Type B pancreatic cell (in vitro differentiated cells): ENCODE measurements at places on chromosomes 2 and 18.

- peaks cover 59% of the 10 kb centered on the region for H3K4me1 ChIP-seq
- no peak for DNase-seq
- H3K27me3 ChIP-seq: no peaks in the 10 kb centered on the region
- peak overlapping the region; percentile 69 for H3K27ac ChIP-seq
- H3K36me3 ChIP-seq: no peaks in the 10 kb centered on the region
- no peak overlapping the region for H3K4me3 ChIP-seq
Observed at GRCh38 chr2:239303711-239304532, 96.9 kb downstream of the HDAC4 start.

DNA sequence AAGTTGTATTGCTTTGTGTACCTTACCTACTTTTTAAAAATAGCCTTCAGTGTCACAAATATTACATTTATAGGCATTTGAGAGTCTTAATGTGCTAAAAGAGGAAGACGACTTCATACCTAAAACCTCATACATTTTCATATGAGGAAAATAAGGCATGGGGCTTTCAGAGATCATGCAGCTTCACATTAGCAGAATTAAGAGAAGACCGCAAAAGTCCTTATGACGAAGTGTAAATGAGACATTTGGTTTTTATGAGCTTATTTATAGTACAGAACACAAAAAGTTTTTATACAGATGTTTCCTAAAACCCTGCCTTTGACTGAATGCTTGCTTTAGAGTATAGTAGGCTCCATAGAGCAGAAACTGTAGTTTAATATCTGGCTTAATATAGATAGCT, 10.1 kb upstream of the CCDC138 start:
- no peak overlapping the region for H3K4me3 ChIP-seq
- no peak overlapping the region for H3K27ac ChIP-seq
- no peaks in the 10 kb centered on the region for H3K27me3 ChIP-seq
- peaks cover 25% of the 10 kb centered on the region for H3K36me3 ChIP-seq

GRCh38 chr18:46265196-46266156, 161.3 kb downstream of the HAUS1 start:
- no peak for DNase-seq
- H3K4me3 ChIP-seq: no peak overlapping the region
- peaks cover 15% of the 10 kb centered on the region for H3K36me3 ChIP-seq
- no peaks in the 10 kb centered on the region for H3K4me1 ChIP-seq
- H3K27me3 ChIP-seq: no peaks in the 10 kb centered on the region

DNA sequence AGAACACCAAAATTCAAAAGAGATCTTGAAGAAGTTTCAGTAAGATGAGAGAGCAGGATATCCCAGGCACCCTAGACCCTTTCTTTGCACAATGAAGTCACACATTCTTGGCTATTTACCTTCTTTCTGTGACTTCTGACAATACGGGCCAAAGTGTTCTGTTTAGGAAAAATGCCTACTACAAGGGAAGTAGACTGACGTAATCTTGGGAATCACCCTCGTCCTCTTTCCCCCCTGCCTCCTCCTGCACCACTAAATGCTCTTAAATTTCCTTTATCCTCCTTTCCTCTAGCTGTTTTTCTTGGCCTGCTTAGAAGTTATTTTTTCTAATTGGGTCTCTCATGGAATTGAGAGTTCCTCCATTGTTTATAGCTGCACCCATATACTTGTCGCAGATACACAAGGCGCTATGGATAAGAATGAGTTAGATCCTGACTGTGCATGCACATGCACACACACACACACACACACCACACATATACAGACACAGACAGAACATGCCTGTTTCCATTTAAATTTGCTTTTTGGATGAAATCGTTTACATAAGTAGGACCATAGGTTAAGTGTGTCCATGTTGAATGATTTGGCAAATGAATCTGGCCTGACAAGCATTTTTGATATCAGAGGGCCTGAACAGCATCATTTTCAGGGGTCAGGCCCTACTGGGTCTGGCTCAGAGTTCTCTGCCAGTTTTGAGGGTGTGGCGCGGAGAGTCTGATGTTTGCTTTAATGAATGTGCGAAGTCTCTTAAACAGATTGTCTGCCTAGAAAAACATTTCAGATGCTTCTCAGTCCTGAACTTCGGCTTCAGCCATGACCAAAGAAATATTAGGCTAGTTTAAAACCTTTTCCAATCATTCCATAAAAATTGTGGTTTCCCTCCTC, 131.9 kb upstream of the NT5C1B start:
- H3K4me3 ChIP-seq: no peak overlapping the region
- no peaks in the 10 kb centered on the region for H3K4me1 ChIP-seq
- DNase-seq: no peak
- no peaks in the 10 kb centered on the region for H3K27me3 ChIP-seq
- H3K36me3 ChIP-seq: no peaks in the 10 kb centered on the region
- no peak overlapping the region for H3K27ac ChIP-seq

GRCh38 chr2:179677077-179677688, 184.2 kb downstream of the ZNF385B start:
- H3K4me1 ChIP-seq: no peaks in the 10 kb centered on the region
- no peaks in the 10 kb centered on the region for H3K27me3 ChIP-seq
- H3K36me3 ChIP-seq: no peaks in the 10 kb centered on the region
- no peak overlapping the region for H3K4me3 ChIP-seq
- no peak for DNase-seq

- H3K36me3 ChIP-seq: no peaks in the 10 kb centered on the region
- peaks cover 15% of the 10 kb centered on the region for H3K4me1 ChIP-seq
- no peaks in the 10 kb centered on the region for H3K27me3 ChIP-seq
- H3K27ac ChIP-seq: no peak overlapping the region
- H3K4me3 ChIP-seq: no peak overlapping the region
- DNase-seq: no peak
Observed at GRCh38 chr2:226552571-226553285, 246.9 kb downstream of the IRS1 start.

- H3K27me3 ChIP-seq: no peaks in the 10 kb centered on the region
- H3K4me3 ChIP-seq: peak overlapping the region; percentile 94
- H3K4me1 ChIP-seq: peaks cover 21% of the 10 kb centered on the region
- H3K27ac ChIP-seq: peak overlapping the region; percentile 96
Observed at GRCh38 chr2:113157118-113157896, 16.5 kb upstream of the PSD4 start.

- DNase-seq: no peak
- H3K27ac ChIP-seq: no peak overlapping the region
- H3K4me3 ChIP-seq: no peak overlapping the region
Observed at GRCh38 chr2:172448544-172449267, 21.3 kb downstream of the ITGA6 start.

- H3K36me3 ChIP-seq: no peaks in the 10 kb centered on the region
- H3K4me1 ChIP-seq: peaks cover 4% of the 10 kb centered on the region
- H3K27ac ChIP-seq: peak overlapping the region; percentile 1
- peaks cover 91% of the 10 kb centered on the region for H3K27me3 ChIP-seq
- peak; percentile 85 for DNase-seq
Observed at GRCh38 chr2:176096986-176097819, 2.4 kb upstream of the HOXD12 start.

DNA sequence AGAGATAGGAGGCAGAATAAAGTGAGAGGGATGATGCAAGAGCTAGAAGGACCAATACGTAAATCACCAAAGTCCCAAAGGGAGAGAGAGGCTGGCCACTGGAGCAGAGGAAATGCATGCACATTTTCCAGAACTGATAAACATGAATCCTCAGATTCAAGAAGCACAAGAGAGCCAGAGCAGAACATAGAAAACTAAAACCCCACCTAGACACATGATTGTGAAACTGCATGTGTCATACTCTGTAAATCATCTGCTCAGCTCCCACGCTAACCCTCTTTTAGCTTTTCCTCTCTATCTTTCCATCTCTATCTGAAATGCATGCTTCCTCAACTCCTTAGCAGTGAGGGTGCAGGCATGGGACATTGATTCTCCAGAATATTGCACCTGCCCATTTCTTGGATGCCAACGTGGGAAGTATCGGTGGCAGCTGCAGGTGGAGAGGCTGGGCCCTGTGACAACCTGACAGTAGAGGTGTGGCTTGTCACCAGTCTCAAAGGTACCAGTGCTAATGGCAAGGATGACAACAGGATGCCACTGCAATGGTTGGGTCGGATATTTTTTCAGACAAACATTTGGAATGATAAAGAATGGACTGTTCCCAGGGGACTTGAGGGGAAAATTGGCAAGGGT, 89.3 kb upstream of the OTOS start:
- peak overlapping the region; percentile 4 for H3K27ac ChIP-seq
- H3K4me1 ChIP-seq: peaks cover 4% of the 10 kb centered on the region
- no peak overlapping the region for H3K4me3 ChIP-seq
- DNase-seq: no peak

DNA sequence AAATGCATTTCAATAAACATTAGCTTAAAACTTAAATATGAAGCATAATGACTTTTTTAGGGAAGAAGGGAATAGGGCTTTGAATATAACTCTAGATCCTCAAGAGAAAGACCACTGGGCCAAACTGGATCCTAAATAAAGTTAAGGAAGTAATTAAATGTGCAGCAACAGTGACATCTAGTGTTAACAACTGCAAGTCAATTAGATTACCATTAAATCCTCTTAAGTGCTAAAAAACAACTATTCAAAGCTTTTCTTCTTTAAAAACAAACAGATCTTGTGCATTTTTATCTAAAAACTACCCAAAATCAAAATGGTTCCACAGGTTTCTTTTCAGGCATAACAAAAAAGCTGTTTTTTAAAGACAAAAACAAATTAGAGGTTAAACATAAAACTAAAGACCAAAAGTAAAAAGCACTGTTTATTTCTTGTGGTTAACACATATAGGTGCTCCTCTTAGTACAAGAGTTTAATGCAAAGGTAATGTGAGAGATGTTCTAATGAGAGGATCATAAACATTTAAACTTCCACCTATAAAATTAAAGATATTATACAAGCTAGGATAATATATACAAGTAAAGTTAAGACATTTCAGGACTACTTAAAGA, 111.4 kb downstream of the THADA start:
- no peaks in the 10 kb centered on the region for H3K27me3 ChIP-seq
- peaks cover 33% of the 10 kb centered on the region for H3K4me1 ChIP-seq
- peak overlapping the region; percentile 28 for H3K4me3 ChIP-seq
- peaks cover 15% of the 10 kb centered on the region for H3K36me3 ChIP-seq
- H3K27ac ChIP-seq: peak overlapping the region; percentile 75

GRCh38 chr18:44601447-44601846, 79.2 kb upstream of the SETBP1 start:
- no peaks in the 10 kb centered on the region for H3K27me3 ChIP-seq
- H3K4me3 ChIP-seq: peak overlapping the region; percentile 16
- DNase-seq: no peak
- no peaks in the 10 kb centered on the region for H3K36me3 ChIP-seq
- no peak overlapping the region for H3K27ac ChIP-seq

DNA sequence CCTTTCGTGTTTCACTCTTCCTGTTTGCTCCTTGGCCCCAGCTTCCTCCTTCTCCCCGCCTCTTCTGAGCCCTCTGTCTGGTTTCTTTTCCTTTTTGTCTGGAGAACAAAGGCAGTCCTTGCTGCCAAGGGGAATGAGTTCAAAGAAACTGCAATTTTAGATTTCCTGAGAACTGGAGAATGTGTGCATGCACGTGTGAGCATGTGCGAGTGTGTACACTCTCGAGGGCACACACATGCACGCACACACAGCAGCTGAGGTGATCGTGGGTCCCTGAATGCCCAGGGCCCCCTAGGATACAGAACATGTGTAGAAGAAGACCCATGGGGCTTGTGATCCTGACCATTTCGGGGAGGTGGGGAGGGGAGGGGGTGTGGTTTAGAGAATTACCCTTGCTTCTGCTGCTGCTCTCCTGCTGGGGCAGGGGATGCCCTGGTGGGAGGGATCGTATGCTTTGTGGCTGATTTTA, 151.8 kb downstream of the DYSF start:
- no peaks in the 10 kb centered on the region for H3K36me3 ChIP-seq
- no peak overlapping the region for H3K4me3 ChIP-seq
- H3K4me1 ChIP-seq: peaks cover 9% of the 10 kb centered on the region
- H3K27ac ChIP-seq: peak overlapping the region; percentile 44
- H3K27me3 ChIP-seq: peaks cover 29% of the 10 kb centered on the region

- H3K4me3 ChIP-seq: peak overlapping the region; percentile 97
- H3K27me3 ChIP-seq: no peaks in the 10 kb centered on the region
- H3K4me1 ChIP-seq: peaks cover 12% of the 10 kb centered on the region
- peaks cover 3% of the 10 kb centered on the region for H3K36me3 ChIP-seq
- DNase-seq: no peak
Observed at GRCh38 chr2:213150315-213151097, 906 bp downstream of the IKZF2 start.
